ENCODE measurements at places on chromosomes 3 and 15.

DNA sequence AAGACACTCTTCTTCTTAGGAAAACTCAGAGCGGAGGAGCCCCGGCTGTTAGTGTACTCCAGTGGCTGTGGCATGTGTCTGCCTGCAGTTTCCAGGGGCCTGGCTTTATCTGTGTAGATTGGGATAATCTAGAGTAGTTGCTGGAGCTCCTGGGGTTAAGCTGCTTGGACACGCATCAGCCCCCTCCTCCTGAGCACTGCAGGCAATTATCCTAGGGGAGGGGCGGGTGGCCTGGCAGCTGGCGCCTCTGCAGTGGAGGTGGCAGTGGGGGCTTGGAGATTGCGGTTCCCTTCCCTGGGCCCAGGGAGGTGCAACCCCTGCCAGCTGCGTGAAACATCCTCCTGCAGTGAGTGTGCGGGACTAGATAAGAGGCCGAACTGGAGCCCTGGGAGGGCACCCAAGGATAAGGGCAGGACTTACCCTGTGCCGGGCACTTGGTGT lies 68.2 kb downstream of the EFCAB12 start:
- no peak for DNase-seq

DNA sequence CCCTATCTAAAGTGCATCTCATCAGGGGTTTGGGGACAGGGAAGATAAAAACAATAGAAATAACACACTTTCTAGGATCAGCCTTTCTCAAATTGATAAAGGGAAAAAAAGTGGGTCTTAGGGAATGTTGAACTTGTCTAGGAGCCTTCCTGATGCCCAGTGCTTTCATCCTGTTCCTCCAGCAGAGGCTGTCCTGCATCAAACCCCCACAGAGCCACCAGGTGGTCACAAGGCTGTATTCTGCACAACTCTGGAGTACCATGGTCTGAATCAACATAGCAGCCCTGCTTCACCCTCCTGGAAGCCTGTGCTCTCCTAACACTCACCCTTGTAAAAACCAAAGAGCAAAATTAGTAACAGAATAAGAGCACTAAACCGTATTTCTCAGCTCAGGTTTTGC lies 118.5 kb upstream of the SLC25A36 start:
- no peak for DNase-seq

GRCh38 chr3:132730891-132731580 lies 8.8 kb upstream of the NPHP3 start:
- DNase-seq: no peak

GRCh38 chr3:172125963-172126457 lies 86.6 kb downstream of the FNDC3B start:
- peak; percentile 85 for DNase-seq

GRCh38 chr15:57298204-57298603 lies 78.1 kb upstream of the CGNL1 start:
- DNase-seq: no peak

GRCh38 chr15:90190606-90191343 lies 10.4 kb upstream of the SEMA4B start:
- no peak for DNase-seq

DNA sequence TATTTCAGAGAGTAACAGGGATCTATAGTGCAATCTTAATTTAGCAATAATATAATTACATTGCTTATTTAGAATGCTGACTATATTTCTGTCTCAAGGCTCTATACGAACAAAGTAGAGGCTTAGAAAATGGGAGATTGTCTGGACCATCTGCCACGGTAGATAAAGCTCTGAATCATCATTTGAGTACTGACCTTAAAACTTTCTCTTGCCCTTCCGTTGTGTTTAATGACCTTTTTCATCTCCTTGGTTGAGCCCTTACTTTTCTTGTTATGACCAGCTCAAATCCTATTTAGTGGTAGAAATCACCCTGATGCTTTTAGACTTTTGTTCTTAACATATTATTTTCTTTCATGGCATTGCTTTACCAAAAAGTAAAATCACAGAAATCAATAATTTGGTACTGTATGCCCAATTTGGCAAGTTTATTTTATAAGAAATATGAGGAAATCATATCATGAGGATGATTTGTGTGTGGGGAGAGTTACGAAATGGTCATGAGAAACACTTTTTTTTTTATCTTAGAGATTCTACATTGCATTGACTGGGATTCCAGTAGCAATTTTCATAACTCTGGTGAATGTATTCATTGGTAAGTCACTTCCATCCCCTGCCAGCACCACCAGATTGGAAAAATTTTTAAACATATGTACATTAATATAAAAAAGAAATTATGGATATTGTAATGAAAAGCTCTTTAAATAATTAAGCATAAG lies 11.0 kb downstream of the NDUFB5 start:
- DNase-seq: no peak

- DNase-seq: no peak
Measured at GRCh38 chr3:26628915-26629314, 6.3 kb downstream of the LRRC3B start.

- no peak for DNase-seq
Measured at GRCh38 chr15:85913461-85913860, 118.7 kb upstream of the KLHL25 start.

DNA sequence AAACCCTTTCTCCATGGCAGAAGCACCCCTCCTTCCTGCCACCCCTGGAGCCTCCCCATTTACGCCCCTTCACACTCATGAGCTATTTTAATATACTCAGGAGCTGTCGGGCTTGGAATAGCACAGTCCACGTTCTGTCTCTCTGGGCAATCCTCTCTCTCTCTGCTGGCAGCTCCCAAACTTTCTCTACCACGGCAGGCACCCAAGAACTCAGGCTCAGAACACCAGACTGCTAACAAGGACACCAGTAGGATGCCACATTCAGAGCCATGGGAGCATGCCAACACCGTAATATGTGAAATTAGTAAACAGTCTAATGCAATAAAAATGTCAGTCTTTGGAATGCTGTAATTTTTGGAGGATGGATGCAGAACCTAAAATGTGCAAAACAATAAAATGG lies 19.3 kb downstream of the TNFAIP8L3 start:
- DNase-seq: no peak

DNA sequence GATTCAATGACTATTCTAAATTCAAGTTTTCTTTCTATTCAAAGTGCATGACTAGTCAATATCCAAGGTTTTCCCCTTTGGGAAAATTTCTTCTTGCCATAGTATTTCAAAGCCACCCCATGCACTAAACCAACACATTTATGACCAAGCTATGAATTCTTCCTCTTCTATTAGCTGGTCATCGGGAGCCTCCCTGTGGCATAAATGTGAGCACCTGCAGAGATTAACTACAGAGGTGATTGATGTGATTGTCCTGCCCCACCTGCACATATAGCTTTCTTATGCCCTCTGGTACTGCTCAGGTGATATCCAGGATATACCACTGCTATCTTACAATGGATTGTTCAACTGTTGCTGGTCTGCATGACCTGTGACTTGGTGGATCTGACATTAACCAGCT lies 694.9 kb downstream of the ZBBX start:
- DNase-seq: no peak

GRCh38 chr3:144415492-144415891 lies 443.9 kb downstream of the DIPK2A start:
- DNase-seq: no peak

DNA sequence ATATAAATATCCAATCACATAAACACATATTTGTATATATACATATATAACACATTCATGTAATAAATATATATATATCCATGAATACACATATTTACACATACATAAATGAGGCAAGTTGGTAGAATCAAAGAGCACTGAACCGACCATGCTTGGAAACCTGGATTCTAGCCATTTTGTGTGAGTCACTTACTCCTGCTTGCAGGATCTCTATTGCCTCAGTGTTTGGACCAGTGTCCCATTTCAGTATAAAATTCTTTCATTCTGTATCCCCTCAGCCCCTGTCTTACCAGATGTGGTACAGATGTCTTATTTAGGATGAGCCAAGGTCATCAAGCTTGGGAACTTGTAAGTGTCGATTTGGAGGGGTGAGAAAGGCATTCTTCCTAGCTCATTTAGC lies 391.4 kb upstream of the FRG2C start:
- no peak for DNase-seq

DNA sequence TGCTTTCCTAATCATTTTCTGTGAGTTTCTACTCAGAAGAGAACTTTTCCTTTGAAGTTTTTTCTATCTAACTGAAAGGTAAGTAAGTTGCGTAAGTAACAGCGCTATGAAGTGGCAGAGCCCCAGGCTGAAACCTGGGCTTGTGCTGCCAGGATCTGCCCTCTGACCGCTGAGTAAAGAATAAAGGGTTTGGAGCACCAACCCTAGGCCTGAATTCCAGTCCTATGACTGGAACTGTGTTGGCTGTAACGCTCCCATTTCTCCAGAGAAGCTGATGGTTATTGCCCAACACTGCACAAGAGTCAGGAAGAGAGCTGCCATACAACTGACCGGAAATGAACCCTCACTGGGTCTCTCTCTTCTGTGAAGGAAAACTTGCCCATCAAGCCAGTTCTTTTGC lies 87.0 kb downstream of the FOXB1 start:
- no peak for DNase-seq

DNA sequence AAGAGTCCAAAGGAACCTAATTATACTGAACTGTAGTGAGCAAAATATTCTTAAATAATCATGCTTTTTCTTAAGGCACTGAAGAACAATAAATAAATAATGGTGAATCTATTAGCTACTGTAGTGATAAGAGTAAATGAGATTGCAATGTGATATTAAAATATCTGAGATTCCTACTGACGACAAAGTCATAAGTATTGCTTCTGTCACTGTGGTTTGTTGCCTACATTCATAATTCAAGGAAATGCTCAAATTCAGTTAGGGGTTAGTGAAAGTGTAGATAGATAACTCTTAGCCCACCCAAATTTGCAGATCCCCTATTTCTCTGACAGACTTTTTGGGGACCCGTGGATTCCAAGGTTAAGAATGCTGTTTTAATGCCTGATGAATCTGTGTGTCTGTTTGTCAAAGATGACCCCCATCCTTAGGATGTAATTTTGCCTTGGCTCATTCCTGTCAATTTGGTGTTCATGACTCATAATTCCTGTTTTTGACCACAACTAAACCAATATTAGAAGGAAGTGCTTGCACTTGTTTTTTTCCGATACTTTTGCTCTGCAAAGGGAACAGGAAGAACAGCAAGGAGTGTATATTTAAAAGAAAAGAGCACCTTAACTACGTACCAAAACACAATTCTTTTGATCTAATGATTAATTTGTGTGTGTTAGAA lies 86.7 kb downstream of the MAGI1 start:
- no peak for DNase-seq

DNA sequence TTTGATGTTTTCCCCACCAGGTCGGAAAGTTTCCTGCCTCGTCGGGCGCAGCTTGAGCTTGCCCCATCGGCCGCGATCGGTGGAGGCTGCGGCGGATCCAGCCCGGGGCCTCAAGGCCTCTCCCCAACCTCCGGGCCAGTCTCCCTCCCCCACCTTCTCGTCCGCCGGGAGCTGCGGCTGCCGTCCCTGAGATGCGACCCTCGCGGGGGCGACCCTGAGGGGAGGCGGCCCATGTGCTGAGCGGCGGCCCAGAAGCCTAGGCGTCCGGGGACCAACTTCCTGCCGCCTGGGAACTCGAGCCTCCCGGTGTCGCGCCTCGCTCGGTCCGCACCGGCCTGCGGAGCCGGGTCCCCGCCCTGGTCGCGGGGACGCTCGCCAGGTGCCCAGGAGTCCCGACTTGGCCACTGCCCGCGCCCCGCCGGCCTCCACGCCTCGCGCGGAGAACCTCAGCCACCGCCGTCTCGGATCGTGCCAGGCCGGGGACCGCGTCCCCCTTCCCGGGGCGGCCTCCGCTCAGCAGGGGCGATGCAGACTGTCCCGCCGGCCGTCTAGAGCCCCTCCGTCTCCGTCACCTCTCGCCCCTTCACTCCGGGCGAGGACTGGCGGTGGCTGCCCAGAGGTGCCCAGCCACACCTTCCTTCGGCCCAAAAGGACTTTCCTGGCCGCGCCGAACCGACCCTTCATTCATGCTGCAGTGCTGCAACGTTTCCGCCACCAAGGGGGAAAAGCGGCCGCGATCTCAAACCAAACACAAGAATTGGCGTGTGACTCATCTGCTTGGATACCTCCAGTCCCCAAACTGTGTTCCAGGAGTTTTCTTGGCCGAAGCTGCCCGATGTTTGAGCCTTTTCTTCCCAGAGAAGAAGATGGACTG lies 656 bp downstream of the SLMAP start:
- DNase-seq: peak; percentile 78

All from coronary artery (tissue), 2 donors.